ENCODE measurements at places on chromosomes 6 and 20.

GRCh38 chr6:145015739-145016558 lies 719.4 kb downstream of the EPM2A start:
- DNase-seq: no peak

- no peak for DNase-seq
These were observed 295.6 kb upstream of the PLN start for GRCh38 chr6:118252474-118252873.

DNA sequence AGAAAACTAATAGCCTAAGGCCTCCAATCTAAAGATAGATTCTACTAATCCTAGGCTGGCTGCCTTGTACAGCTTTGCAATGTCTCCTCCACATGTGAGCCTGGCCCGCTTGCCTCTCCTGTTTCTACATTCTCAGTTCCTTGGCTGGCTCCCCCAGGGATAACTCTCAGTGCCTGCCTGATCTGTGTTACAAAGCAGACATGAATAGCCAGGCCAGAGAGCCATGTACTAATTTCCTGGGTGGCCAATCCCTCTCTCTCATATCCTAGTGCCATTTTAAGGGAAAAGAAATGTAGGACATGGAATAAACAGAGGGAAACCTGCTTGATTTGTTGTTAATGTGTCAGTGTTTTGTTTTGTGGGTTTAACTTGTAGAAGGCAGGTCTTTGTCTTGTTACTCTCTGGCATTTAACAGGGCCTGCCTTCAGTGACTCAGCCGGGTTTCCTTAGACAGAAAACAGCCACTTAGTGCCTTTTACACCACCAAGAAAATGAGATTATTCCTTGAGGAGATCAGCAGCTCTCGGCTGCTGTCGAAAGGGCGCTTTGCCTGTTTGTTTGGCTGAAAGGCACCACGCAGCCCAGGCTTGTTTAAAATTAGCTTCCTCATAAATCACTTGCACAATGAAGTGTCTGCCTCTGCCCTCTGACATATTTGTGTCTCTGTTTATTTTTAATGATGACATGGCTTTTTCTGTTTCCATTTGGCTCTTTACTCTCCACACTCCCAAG lies 702.7 kb downstream of the MAFB start:
- DNase-seq: no peak

- DNase-seq: peak; percentile 3
These were observed 32.7 kb downstream of the HLA-A start for GRCh38 chr6:29974901-29975560.

Data from stimulated activated CD4-positive, alpha-beta T cell treated with anti-CD3 and anti-CD28 coated beads, Interleukin-1b, Interleukin-23, amount 100 ng/mL, for 24 hours (primary cell).